HS-5 (cell line): ENCODE measurements at places on chromosomes 2 and 18.
A peak's percentile ranks its signal among the peaks of the same experiment; 100 is the strongest.

DNA sequence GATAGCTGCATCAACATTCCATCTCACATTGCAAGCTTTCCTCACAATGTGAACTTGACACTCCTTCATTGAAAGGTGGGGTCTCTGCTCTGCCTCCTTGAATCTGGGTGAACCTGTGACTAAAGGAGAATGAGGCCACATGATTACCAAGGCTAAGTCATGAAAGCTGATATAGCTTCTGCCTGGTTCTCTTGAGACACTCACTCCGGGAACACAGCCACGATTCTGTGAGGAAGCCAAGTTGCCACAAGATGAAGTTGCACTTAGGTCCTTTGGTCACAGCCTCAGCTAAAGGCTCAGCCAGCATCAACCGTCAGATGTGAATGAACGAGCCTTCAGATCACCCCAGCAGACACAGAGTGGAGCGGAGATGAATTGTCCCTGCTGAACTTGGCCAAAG is 94.7 kb upstream of the FAM136A start:
- DNase-seq: no peak

DNA sequence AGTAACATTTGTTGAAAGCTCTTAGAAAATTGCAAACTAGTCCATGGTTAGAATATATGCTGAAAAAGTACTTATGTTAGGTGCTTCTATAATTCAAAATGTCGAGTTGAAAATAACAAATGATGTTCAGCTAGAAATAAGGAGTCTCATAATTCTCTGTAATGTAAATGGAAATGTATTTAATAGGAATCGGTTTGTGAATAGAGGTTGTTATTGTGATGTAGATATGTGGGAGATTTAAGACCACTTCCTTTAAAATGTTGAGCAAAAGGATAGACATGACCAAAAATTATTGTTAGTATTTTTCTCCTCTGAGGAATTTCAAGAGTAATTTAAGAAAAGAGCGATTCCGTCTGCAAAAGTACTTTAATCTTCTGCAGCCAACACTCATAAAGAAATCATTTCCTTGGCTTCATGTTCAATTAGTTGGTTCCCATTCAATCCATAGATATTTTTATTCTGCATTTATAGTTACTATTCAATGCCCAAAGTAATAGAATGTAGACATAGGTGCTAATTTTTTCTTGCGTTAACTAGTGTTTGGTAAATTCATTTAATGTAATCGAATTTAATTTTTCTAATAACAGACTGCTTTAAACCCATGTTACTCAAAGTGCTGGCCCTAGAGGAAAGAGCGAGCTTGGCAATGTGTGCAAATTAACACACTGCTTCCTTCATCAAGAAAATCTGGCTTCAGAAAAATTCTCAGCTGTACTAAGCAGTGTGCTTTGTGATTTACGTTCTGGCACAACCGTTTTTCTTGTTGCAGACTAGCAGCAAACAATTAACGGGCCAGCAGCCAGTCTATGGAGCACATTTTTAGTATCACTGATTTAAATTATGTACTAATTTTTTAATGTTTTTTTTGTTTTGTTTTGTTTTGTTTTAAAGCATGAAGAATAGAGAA is 32.2 kb downstream of the FN1 start:
- DNase-seq: no peak

DNA sequence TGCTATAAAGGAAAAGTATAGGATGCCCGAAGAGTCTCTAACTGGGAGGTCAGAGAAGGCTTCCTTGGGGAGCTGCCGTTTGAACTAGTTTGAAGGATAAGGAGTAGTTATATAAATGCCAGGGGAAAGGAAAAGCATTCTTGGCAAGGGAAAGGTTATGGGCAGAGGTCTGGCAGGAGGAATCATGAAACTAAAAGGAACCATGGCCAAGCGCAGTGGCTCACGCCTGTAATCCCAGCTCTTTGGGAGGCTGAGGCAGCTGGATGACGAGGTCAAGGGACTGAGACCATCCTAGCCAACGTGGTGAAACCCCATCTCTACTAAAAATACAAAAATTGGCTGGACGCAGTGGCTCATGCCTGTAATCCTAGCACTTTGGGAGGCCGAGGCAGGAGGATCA is 100.6 kb upstream of the MSH2 start:
- no peak for DNase-seq

DNA sequence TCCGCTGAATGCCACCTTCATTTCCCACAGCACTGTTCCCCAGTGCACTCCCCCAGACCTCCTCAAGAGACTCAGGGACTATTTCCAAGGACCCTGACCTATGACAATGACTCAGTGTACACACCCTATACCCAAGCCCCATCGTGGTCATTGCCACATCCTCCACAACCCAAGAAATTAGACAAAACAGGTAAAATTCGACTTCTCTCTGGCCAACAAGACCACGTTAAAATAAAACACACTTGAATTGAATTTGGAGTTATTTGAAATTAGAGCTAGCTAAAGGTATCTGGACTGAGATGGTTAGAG is 126.4 kb upstream of the NCK2 start:
- no peak for DNase-seq

DNA sequence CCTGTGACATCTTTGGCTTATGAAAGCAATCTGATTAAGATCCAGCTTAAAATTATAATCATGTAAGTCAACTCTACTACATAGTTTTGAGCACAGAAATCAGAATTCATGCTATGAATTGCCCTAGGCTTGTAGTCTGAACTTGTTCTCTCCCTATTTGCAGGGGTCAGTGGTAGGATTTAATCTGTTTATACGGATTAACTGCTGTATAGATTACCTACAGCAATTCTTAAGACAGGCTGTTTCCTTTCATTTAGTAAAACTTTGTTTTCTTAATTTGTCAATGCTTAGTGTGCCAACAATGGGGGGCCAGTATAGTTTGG is 287.9 kb downstream of the PDE11A start:
- peak; percentile 34 for DNase-seq

GRCh38 chr2:105607920-105608504 is 136.7 kb upstream of the NCK2 start:
- DNase-seq: no peak

GRCh38 chr2:214265991-214266489 is 144.8 kb upstream of the VWC2L start:
- no peak for DNase-seq

- DNase-seq: no peak
Measured at GRCh38 chr2:129301431-129301913, 678.0 kb upstream of the RAB6C start.

- DNase-seq: no peak
Measured at GRCh38 chr2:9750224-9751215, 92.8 kb upstream of the TAF1B start.
